Mesenchymal stem cell (in vitro differentiated cells and primary cell): ENCODE measurements at places on chromosomes 5 and 9.

DNA sequence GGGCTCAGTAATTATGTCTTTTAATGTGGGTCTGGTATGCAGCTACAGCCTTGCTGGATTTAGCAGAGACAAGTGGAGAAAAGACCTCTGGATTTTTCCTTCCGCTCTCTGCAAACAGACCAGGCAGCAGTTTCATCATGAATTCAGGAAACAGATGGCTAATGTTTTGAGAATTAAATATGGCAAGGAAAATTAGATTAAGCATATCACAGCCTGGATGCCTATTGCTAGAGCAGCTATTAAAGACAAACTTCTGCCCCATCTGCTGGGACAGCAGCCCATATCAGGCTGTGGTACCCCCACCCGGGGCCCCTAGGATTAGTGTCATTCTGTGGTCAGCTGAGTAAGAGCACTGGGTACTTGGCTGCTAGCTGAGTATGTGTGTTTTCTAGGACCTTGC is 6.2 kb downstream of the SKP2 start:
- DNase-seq = peak; percentile 61

DNA sequence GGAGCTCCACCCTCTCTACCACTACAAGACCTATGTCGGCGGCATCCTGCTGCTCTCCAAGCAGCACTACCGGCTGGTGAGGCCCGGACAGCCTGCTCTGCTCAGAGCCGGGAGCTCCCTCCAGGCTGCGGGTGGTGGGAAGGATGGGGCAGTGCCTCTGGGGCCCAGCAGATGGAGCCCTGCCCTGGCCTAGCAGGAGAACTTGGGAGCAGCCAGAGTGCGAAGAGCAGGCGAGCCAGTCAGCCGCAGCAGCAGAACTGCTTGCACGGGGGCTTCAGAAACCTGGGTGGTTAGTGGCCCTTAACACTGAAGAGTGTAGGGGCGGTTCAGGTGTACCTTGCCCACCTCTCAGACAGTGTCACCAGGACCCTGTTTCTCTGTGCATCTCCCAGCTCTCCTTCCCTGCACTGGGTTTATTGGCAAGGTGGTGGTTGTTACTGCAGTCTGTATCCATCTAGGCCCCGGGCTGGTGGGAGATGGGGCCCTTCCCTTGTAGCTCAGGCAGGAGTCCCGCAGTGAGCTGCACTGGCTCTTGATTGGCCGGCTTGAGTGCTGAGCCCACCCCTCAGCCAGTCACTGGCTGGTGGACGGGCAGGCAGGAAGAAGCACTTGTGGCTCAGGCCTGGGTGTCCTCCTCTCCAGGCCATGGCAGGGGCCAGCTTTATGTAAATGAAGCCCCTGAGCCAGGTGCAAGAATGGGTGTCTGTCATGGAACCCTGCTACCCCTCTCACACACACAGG is 7.7 kb downstream of the B4GALT7 start:
- peak; percentile 87 for DNase-seq

GRCh38 chr9:78032730-78033457 is 1.3 kb upstream of the GNAQ start:
- no peak for DNase-seq

DNA sequence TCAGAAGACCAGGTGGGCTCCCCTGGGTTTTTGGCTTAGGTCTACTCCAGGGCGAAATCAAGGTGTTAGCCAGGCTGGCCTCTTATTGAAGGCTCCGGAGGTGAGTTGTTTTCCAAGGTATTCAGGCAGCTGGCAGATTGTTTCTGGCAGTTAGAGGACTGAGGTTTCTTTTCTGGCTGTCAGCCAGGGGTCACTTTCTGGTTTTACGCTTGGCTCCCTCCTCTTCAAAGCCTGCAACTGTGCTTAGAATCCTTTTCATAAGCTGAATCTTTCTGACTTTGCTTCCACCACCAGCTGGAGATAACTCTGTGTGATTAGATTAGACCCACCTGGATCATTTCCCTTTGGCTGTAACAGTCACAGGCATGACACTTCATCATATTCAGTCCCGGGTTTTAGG is 24.6 kb downstream of the RFK start:
- DNase-seq = peak; percentile 43

- peak; percentile 76 for DNase-seq
Measured at GRCh38 chr5:122180863-122181548, 51.7 kb downstream of the ZNF474 start.
